CD8-positive, alpha-beta memory T cell (primary cell): ENCODE measurements at places on chromosomes 6 and 20. TPM values are rescaled to one million over a fixed set of nuclear protein-coding genes. Genes with fewer than 3 reads are reported as not detected.

DNA sequence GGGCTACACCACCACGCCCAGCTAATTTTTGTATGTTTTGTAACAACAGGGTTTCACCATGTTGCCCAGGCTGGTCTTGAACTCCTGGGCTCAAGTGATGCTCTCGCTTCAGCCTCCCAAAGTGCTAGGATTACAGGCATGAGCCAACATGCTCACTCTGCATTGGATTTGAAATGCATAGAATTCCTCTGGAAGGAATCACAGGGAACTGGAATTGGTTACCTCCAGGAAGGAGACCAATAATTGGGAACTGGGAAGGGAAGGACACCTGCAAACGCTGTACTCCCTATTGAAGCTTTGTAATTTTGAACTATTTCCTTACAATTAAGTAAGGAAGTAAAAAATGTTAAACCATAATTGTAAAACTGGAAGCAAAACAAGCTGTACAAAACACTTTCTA, 12.3 kb upstream of the TP53INP2 start:
- no peaks in the 10 kb centered on the region for H3K4me1 ChIP-seq
- H3K27ac ChIP-seq, result no peak overlapping the region
- no peak overlapping the region for H3K4me3 ChIP-seq
- H3K36me3 ChIP-seq, result no peaks in the 10 kb centered on the region
- no peaks in the 10 kb centered on the region for H3K27me3 ChIP-seq

DNA sequence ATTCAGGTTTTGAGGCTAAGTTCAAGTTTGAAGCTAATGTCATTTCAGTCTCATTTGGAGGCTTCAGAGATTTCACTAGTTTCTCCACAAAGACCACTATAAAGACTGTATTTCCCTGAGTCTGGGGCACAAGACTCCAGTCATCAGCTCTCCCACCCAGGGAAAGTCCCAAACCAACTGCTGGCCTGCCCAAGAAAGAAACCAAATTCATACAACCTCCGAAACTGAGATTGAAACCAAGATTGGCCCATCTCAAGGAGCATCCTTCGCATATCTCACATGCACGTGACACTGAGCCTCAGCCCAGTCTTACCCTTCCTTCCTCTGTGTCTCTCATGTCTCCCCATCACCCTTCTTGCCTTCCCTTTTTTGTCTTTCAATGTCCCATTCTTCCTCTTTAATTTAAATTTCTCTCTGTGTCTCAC, 3.5 kb upstream of the LTA start:
- H3K36me3 ChIP-seq, result no peaks in the 10 kb centered on the region
- H3K4me1 ChIP-seq, result peaks cover 65% of the 10 kb centered on the region
- peak overlapping the region; percentile 1 for H3K4me3 ChIP-seq
- no peaks in the 10 kb centered on the region for H3K27me3 ChIP-seq
- peak overlapping the region; percentile 52 for H3K27ac ChIP-seq
- DNase-seq, result peak; percentile 68

- no peaks in the 10 kb centered on the region for H3K4me1 ChIP-seq
- no peak overlapping the region for H3K27ac ChIP-seq
- peaks cover 4% of the 10 kb centered on the region for H3K36me3 ChIP-seq
- H3K4me3 ChIP-seq, result no peak overlapping the region
- no peaks in the 10 kb centered on the region for H3K27me3 ChIP-seq
These were observed 47.6 kb downstream of the FIG4 start for GRCh38 chr6:109738667-109739066.

DNA sequence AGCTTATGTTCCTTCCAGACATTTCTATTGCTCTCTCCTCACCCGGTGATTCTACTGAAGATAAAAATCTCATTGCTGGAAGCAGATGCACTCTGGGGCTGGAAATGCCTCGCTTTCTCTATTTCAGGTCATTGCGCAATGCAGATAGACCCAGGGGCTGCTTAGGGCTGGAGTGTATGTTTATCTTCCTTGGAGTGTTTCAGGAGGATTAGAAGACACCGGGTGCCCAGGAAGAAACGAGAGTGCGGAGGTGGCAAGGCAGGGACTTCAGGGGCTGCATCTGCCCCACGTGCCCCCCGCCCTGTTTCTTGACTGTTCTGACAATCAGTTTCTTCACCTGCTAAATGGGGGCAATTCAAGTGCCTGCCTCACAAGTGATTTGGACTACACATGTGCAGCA, 45.6 kb upstream of the IYD start:
- no peaks in the 10 kb centered on the region for H3K27me3 ChIP-seq
- DNase-seq, result no peak
- no peaks in the 10 kb centered on the region for H3K4me1 ChIP-seq
- H3K27ac ChIP-seq, result no peak overlapping the region

RFX6 gene
- total RNA-seq, result not detected

RARS2 gene
- total RNA-seq, result 19.2 TPM

TLDC2 gene
- total RNA-seq, result not detected

CST2 gene
- not detected for total RNA-seq

DNA sequence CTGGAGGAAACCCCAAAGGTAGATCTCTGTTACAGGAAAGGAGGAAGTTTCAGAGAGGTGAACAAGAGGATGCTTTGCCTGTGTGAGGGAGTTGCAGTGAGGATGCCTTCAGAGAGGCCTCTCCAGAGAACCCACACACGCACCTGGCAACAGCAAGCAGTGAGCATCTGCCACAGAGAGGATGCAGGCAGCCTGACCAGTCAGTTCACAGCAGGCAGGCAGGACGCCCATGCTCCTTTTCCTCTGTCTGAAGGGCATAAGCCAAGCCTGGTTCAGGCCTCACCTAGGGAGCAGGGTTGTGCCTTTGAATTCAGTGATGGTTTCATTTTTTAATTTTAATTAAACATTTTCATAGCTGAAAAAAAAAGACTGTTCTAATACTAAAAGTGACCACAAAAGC, 346.0 kb upstream of the MARCKS start:
- no peak overlapping the region for H3K4me3 ChIP-seq
- no peak for DNase-seq

- no peak overlapping the region for H3K27ac ChIP-seq
- no peak for DNase-seq
- H3K36me3 ChIP-seq, result no peaks in the 10 kb centered on the region
- H3K4me1 ChIP-seq, result no peaks in the 10 kb centered on the region
These were observed 40.7 kb downstream of the KCNK5 start for GRCh38 chr6:39188571-39188970.

GRCh38 chr6:31972709-31973350, 892 bp upstream of the DXO start:
- no peaks in the 10 kb centered on the region for H3K27me3 ChIP-seq
- no peak for DNase-seq
- peaks cover 30% of the 10 kb centered on the region for H3K4me1 ChIP-seq
- H3K4me3 ChIP-seq, result peak overlapping the region; percentile 93
- H3K27ac ChIP-seq, result peak overlapping the region; percentile 100
- H3K36me3 ChIP-seq, result peaks cover 14% of the 10 kb centered on the region

DNA sequence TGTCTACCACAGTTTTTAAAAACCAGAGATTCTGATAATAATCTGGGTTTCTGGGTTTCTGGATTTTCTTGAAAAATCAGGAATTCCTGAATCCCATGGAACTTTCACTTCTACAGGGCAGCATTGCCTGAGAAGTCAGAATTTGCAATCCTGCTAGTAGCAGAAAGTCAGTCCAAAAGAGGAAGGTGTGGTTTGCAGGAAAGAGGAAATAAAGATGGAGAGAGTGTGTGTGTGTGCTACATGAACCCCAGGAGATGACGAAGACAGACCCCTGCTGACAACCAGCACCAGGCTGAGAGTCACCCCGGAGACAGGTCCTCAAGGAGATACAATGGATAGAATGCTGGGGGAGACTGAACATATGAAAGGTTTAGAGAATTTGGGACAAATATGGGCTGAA, 44.9 kb downstream of the PRND start:
- no peaks in the 10 kb centered on the region for H3K4me1 ChIP-seq
- no peak for DNase-seq
- H3K27me3 ChIP-seq, result no peaks in the 10 kb centered on the region
- H3K36me3 ChIP-seq, result no peaks in the 10 kb centered on the region
- H3K27ac ChIP-seq, result no peak overlapping the region

TPD52L1 gene
- total RNA-seq, result not detected

GRCh38 chr20:3621111-3621510, 42.1 kb downstream of the GFRA4 start:
- no peak overlapping the region for H3K27ac ChIP-seq
- H3K4me1 ChIP-seq, result no peaks in the 10 kb centered on the region
- no peaks in the 10 kb centered on the region for H3K36me3 ChIP-seq
- no peak overlapping the region for H3K4me3 ChIP-seq
- H3K27me3 ChIP-seq, result no peaks in the 10 kb centered on the region

DNA sequence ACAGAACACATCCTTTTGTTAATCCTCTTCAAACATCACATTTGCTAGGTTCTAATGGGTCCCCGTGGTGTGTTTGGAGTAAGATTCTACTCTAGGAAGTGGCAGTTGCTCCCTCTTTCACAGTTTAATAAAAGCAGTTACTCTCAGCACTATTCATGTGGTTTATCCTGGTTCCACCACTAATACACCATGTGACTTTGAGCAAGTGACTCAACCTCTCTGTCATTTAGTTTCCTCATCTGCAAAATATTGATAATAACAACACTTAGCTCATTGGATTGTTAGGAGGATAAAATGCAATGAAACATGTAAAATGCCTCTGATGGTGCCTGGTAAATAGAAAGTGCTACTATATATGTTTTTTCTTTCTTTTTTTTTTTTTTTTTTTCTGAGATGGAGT, 488.0 kb upstream of the NOX3 start:
- H3K27me3 ChIP-seq, result no peaks in the 10 kb centered on the region
- no peaks in the 10 kb centered on the region for H3K4me1 ChIP-seq

DNA sequence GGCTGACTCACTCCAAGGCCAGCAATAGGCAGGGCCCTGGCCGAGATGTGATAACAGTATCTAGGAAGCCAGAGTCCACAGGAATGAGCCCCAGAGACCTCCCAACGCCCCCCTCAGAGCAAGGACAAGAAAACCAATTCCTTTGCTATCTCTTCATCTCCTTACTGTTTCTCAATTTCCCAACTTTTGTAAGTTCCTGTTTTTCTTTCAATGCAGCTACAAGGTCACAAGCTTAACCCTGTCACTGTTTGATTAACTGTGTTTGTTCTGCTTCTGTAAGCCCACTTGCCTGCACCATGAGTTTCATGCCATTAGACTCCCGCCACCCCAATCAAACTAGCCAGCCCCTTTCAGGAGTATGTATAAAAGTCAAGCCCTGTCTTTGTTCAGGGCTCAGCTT, 3.5 kb downstream of the FKBP1C start:
- H3K36me3 ChIP-seq, result no peaks in the 10 kb centered on the region
- H3K4me1 ChIP-seq, result no peaks in the 10 kb centered on the region
- no peak overlapping the region for H3K4me3 ChIP-seq
- H3K27me3 ChIP-seq, result no peaks in the 10 kb centered on the region

- no peak for DNase-seq
- H3K36me3 ChIP-seq, result no peaks in the 10 kb centered on the region
These were observed 70.3 kb upstream of the FOXP4 start for GRCh38 chr6:41475737-41476357.

- no peak for DNase-seq
- H3K27me3 ChIP-seq, result no peaks in the 10 kb centered on the region
- no peak overlapping the region for H3K27ac ChIP-seq
- no peaks in the 10 kb centered on the region for H3K36me3 ChIP-seq
- H3K4me1 ChIP-seq, result no peaks in the 10 kb centered on the region
- H3K4me3 ChIP-seq, result no peak overlapping the region
These were observed 503.3 kb upstream of the PTCHD4 start for GRCh38 chr6:48614326-48614725.

DNA sequence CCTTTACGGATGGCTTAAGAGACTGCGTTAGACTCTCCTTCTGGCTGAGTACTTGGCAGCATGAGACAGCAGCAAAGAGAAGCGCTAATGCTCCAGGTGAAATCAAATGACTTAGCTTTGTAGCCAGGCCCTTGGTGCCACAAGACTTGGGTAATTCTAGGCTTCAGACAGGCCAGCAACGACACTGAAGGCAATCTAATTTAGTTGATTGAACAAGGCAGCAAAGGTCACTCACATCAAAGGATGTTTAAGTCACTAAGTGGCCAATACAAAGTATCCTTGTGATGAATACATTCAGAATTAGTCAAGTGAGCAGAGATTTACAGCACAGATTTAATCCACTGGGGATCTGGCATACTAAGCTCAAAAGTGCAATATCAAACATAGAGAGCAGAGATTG, 113.2 kb downstream of the FAM83B start:
- no peaks in the 10 kb centered on the region for H3K36me3 ChIP-seq
- H3K4me3 ChIP-seq, result no peak overlapping the region
- no peaks in the 10 kb centered on the region for H3K4me1 ChIP-seq
- no peak for DNase-seq
- no peak overlapping the region for H3K27ac ChIP-seq
- H3K27me3 ChIP-seq, result no peaks in the 10 kb centered on the region

C6orf118 gene
- total RNA-seq, result not detected

- H3K4me3 ChIP-seq, result no peak overlapping the region
- H3K27me3 ChIP-seq, result no peaks in the 10 kb centered on the region
- peaks cover 15% of the 10 kb centered on the region for H3K4me1 ChIP-seq
- H3K36me3 ChIP-seq, result no peaks in the 10 kb centered on the region
These were observed 51.1 kb downstream of the TBC1D7 start for GRCh38 chr6:13277231-13277630.

DNA sequence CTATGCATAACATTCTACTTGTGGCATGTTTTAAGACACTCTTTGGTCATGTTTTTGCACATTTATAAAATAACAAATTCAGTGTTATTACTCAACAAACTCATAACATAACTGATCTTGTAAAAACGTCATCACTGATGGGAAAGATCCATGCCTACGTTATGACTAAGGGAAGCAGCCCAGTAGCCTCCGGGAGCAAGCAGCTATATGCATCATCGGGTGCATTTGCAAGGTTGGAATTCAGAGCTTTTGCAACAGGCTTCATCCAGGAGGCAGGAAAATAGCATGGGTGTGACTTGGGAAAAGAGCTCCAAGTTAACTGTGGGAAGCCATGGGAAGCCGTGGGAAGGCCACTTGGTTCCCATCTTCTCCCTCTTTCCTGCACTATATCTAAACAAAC, 271.6 kb upstream of the SGK1 start:
- no peak for DNase-seq
- H3K27me3 ChIP-seq, result no peaks in the 10 kb centered on the region
- no peaks in the 10 kb centered on the region for H3K36me3 ChIP-seq
- no peaks in the 10 kb centered on the region for H3K4me1 ChIP-seq

- no peak for DNase-seq
- no peaks in the 10 kb centered on the region for H3K36me3 ChIP-seq
- no peaks in the 10 kb centered on the region for H3K27me3 ChIP-seq
These were observed 202.0 kb downstream of the CENPW start for GRCh38 chr6:126541806-126542491.

KHDC1 gene
- total RNA-seq, result 7.1 TPM

- peaks cover 7% of the 10 kb centered on the region for H3K4me1 ChIP-seq
- no peaks in the 10 kb centered on the region for H3K36me3 ChIP-seq
- H3K4me3 ChIP-seq, result no peak overlapping the region
- no peak overlapping the region for H3K27ac ChIP-seq
These were observed 10.4 kb upstream of the BFSP1 start for GRCh38 chr20:17541596-17541995.

DNA sequence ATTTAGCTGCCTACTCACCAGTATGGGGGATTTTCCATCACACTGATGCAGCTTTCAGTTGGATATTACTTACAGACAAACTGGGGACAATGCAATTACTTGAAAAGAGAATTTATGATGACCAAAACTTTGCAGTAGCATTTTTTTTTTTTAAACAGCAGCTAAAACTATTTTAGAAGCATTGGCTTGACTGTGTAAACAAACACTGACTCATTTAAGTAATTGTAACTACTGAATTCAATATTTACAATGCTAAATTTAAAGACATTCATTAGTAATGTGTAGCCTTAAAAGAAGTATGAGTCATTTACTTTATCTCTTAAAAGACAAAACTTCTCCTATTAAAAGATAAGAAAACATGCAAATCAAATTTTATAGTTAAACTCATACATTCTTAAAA, 295.9 kb upstream of the FERMT1 start:
- DNase-seq, result no peak
- H3K4me1 ChIP-seq, result no peaks in the 10 kb centered on the region
- no peak overlapping the region for H3K27ac ChIP-seq
- no peak overlapping the region for H3K4me3 ChIP-seq

CRISP2 gene
- total RNA-seq, result not detected

PNPLA1 gene
- not detected for total RNA-seq

CTNNBL1 gene
- total RNA-seq, result 86.8 TPM

SLC22A3 gene
- not detected for total RNA-seq
